Suppressor macrophage treated with lipopolysaccharide for 4 hours (primary cell): ENCODE measurements at places on chromosomes 13 and 19.

DNA sequence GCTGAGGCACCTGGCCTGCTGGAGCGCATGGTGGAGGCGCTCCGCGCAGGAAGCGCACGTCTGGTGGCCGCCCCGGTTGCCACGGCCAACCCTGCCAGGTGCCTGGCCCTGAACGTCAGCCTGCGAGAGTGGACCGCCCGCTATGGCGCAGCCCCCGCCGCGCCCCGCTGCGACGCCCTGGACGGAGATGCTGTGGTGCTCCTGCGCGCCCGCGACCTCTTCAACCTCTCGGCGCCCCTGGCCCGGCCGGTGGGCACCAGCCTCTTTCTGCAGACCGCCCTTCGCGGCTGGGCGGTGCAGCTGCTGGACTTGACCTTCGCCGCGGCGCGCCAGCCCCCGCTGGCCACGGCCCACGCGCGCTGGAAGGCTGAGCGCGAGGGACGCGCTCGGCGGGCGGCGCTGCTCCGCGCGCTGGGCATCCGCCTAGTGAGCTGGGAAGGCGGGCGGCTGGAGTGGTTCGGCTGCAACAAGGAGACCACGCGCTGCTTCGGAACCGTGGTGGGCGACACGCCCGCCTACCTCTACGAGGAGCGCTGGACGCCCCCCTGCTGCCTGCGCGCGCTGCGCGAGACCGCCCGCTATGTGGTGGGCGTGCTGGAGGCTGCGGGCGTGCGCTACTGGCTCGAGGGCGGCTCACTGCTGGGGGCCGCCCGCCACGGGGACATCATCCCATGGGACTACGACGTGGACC, 9.7 kb upstream of the STRN4 start:
- no peak for DNase-seq

DNA sequence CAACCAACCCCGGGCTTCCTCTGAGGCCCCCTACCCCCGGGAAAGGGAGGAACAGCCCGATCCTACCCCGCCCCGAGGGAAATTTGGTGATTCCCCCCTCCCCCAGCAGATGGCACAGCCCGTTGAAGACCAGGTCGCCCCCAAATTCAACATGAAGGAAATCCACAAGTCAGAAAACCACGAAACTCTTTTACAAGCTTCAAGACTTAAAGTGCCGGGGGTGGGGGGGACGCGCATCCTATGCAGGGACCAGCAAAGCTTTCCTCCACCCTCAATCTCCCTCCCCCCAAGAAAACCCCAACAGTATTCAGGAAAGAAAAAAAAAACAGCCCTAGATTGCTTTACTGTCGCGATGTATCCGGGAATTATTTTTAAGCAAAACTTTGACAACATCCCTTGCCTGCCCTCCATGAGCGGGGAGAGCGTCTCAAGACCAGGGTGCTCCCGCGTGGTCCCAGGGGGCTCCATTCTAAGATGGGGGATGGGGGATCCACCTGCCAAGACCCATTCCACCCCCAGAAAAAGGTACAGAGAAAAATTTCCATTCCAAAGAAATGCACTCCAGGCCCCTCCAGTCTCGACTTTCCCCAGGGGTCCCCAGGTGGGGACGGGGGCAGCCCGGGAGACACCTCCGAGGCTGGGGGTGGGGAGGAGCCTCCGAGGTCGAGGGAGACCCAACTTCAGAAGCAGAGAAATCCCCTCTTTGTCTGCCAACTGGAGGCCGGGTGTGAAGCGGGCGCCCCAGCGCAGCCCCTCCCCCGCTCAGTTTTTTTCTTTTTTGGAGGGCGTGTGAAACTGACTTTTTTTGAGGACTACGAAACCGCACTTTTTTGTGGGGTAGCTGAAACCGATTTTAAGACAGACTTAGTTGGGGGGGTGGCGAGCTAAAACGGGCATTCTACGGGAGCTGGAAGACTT, 1.5 kb downstream of the TCF3 start:
- DNase-seq = no peak

GRCh38 chr19:40995355-40995754, 4.3 kb downstream of the CYP2B6 start:
- DNase-seq = no peak

GRCh38 chr13:70784207-70784989, 676.1 kb upstream of the KLHL1 start:
- no peak for DNase-seq

DNA sequence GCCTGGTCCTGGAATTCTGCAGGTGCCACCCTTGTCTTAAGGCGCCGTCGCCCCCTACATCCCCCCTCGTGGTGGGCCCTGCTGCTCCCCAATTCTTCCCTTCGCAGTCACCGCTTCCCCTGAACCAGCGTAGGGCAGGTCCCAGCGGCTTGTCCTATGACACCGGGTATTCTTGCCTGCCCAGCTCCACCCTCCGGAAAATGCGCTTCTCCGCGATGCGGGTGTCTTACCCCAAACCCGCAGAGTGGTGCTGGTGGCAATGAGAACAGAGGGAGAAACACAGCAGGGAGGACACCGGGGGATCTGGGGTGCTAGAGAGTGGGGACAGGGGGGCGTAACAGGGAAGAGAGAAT, 9.0 kb downstream of the ZNF808 start:
- no peak for DNase-seq

GRCh38 chr13:26017932-26018665, 33.7 kb downstream of the SHISA2 start:
- DNase-seq = no peak

DNA sequence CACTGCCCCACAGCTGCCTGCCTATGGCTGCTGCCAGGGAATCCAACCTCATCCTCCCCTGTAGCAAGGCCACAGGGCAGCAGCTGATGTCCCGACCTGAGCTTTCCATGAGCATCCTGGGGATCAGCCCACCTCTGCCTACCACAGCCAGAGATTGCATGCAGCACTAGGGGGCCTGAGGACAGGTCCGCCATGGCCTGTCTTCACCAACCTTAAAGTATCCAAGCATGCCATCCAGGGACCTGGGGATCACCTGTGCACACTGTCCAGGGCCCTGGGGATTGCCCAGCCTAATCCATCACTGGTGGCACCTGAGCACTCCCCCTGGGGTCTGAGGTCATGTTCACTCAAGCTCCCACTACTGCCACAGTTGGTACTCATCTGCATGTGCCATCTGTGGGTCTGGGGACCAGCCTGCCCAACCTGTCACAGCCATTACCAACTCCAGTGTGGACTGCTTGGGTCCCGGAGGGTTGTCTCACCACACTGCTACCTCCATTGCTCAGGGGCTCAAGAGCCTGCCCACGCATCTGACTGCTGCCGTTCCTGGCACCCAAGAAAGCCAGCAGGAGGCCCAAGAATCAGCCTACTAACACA, 53.0 kb downstream of the KCTD15 start:
- DNase-seq = no peak

DNA sequence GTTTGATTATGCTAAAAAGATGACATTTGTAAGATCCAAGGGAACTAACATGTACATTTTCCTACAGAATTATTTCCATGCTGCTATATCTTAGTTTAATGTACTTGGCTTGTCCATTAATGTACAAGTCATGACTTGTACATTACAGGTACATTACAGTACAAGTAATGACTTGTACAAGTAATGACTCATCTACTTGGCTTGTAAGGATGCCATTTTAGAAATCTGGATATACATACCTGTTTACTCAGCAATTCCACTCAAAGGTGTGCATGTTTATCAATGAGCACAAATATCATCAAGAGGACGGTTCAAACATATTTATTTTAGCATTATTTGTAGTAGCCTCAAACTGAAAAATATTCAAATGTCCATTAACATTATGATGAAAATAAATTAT, 87.0 kb upstream of the TRPC4 start:
- DNase-seq = no peak
